ENCODE measurements at places on chromosomes 1 and 21.
A peak's percentile ranks its signal among the peaks of the same experiment; 100 is the strongest.

- DNase-seq, result no peak
These were observed 77.0 kb upstream of the IFFO2 start for GRCh38 chr1:19033515-19033839.

DNA sequence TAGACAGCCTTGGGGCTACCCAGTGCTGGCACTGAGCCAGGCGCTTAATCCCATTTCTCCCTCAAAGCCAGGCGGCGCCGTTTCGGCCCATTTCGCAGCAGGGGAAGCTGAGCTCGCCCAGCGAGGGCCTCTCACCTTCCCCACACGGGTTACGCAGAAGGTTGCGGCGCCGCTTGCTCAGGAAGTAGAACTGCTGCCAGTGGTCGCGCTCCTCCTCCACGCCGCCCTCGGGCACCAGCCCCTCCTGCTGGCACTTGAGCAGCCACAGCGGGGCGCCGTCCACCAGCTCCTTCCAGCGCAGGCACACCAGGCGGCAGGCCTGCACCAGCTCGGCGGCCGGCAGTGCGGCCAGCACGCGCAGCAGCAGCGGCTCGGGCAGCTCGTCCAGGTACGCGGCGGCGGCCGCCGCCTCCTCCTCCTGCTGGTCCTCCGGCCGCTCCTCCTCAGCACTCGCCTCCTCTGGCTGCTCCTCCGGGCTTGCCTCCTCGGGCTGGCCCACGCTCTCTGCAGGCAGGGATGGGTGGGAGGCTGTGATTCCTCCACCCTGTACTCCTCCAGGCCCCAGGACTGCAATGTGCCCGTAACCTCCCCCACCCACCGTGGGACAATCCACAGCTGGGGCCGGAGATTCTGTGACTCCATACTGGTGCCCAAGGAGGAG, 3.8 kb downstream of the FBXO2 start:
- no peak for DNase-seq

DNA sequence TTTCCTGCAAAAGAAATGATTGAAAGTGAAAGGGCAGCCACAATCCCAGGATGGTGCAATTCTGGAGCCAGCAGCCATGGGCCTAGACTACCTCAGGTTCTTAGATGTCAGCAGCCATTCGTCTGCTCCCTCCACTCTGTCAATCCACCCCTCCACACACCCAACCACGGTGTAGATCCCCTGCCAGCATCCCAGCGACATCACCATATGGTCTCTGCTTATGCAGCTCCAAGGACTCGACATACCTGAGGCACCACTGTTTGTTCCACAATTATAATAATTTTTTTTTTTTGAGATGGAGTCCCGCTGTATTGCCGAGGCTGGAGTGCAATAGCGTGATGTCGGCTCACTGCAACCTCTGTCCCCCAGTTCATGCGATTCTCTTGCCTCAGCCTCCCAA, 6.5 kb downstream of the SYNC start:
- no peak for DNase-seq

DNA sequence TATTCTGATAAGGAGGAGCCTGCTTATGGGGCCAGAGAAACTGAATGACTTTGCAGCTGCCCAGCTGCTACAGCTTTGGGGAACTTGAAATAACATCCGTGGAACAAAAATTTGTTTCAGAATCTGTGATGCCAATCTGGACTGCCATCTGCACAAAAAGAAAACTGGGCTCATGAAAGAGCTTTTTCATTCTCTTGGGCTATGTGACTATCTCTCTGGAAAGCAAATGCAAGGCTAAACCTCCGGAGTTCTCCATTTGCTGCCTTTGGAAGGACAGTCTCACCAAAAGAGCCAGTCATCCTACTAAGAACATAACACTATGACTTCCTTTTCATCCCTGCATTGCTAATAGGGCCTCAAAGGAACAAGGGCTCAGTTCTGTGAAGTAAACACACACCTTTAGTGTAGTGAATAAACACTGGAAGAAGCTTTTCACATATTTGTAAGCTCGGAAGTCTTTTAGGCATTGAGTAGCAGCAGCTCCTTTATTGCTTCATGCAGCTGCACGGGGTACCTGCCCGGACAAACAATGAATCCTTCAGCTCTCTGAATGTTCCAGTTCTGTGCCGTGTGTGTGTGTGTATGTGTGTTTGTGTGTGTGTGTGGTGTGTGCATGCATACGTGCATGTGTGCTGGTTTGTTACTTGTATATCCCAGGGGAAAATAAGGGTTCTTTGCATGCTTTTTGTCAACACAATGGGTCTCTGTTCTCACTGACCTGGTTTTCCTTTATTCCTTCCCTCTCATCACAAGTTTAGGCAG, 255.5 kb upstream of the SGIP1 start:
- DNase-seq, result no peak

- no peak for DNase-seq
These were observed 467.2 kb downstream of the TTLL7 start for GRCh38 chr1:83531521-83532309.

DNA sequence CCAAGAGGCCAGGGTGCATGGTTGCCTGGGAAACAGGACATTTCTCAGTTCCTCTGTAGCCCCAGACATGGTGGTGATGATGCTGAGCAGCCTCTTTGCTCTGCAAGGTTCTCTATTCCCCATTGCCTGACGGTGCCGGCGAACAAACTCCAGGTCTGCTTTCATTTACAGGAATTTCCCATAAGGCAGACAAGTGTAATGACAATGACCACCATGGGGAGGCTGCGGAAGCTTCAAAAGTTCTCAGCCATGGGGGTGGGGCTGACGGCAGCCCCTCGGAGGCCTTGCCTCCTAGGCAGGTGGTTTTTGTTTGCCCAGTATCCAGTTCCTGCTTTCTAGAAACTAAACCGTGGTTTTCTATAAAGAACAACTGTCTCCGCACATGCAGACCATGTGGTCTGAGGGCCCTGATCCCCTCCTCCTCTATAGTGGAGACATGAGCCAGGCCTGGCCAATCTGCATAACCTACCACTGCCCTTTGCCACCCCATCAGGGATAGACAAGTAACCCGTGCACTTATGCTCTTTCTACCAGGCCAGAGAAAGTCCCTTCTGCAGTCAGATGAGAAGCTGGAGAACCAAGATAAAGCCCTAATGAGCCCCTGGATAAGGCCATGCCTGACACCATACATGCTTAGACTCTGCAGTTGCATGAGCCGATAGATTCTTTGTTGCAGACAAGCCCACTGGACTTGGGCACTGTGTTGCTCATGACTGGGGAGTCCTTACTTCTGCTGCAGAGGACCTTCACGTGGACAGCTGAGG, 54.1 kb downstream of the LDLRAD2 start:
- DNase-seq, result no peak

- no peak for DNase-seq
These were observed 12.4 kb downstream of the COL18A1 start for GRCh38 chr21:45417256-45417950.

DNA sequence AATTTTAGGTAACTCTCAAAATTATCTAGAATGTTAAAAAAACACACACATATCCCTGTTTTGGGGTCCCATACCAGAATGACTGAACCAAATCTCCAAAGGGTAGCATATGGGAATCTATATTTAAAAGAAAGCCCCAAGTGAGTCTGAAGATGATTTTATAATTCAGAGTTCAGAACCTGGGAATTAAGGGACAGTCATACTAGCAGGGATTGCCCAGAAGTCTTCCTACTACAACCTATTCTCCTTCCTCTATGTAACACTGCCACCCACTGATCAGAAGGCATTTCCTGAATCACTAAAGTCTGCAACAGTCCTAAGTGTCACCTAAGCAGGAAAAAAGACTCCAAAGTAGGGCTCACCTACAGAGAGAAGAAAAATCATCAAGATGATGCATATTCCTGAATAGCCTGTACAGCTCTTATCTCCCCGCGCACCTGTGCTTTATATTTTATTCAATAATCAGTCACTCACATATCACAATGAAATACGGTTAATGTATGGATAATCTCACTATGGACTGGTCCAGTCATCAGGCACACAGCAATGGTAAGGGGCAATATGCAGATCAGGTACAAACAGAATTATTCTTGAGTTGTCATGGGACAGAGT, 4.9 kb downstream of the RGS1 start:
- no peak for DNase-seq

DNA sequence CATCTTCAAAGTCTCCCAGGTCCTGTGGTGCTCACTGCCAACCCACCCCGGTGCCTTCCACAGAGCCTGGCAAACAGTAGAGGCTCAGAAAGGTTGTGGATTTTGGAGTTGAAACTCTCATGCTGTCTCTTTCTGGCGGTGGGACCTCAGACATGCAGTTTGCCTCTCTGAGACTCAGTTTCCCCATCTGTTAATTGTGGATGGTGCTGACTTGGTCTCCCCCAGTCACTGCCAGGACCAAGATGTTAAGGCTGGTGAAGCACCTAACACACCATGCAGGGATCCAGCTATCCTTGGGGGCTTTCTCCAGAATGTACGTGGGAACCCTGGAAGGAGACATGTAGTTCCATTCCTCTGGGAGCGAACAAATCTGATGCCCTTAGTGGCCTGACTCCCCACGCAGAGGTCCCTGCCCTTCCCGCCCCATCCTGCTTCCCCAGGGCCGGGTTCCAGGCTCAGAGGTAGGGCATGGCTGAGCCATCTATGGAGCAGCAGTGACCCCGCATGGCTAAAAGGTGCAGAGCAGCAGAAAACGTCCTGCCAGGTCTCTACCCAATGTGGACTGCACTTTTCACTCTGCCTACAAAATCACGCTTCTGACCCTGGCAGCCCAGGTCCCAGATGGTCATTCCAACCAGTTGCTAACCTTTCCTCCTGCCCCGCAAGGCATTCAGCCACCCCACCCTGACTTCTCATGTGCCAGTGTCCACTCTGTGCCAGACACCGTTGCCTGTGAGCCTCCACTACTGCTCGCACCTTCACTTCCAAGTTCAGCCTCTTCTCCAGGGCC, 9.2 kb upstream of the TTC22 start:
- DNase-seq, result peak; percentile 75

DNA sequence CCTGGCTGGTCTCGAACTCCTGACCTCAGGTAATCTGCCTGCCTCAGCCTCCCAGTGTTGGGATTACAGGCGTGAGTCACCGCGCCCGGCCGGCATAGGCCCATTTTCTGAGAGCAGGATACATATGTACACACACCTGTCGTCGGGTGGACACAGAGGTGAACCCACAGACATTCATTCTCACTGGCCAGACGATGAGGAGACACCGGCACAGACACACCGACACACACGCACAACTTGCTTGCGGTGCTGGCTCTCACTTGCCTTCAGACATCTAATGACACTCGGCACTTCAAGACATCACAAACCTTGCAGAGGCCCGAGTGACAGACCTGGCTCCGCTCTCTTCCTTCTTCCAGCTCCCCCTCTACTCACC, 579 bp downstream of the PTCH2 start:
- no peak for DNase-seq

GRCh38 chr1:16248007-16248436, 11.0 kb upstream of the CPLANE2 start:
- no peak for DNase-seq

DNA sequence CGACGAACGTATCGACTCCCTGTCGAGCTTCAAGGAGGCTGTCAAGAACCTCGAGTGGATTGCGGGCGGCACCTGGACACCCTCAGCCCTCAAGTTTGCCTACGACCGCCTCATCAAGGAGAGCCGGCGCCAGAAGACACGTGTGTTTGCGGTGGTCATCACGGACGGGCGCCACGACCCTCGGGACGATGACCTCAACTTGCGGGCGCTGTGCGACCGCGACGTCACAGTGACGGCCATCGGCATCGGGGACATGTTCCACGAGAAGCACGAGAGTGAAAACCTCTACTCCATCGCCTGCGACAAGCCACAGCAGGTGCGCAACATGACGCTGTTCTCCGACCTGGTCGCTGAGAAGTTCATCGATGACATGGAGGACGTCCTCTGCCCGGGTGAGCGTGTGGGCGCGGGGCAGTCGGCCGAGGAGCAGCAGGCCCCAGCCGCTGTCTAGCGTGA, 28.0 kb downstream of the COL6A2 start:
- no peak for DNase-seq

- no peak for DNase-seq
These were observed 171.7 kb upstream of the COA6 start for GRCh38 chr1:234201600-234201999.

- DNase-seq, result peak; percentile 40
These were observed 32.9 kb upstream of the ATP2B4 start for GRCh38 chr1:203593723-203594122.

GRCh38 chr1:48772211-48772610, 4.5 kb downstream of the BEND5 start:
- peak; percentile 37 for DNase-seq

- no peak for DNase-seq
These were observed 91.0 kb upstream of the KCNA3 start for GRCh38 chr1:110765640-110766335.

All from Caco-2 (cell line).